ENCODE measurements at places on chromosomes 1 and 21.

GRCh38 chr1:176765608-176766007 is 302.6 kb downstream of the PAPPA2 start:
- DNase-seq: no peak

- no peak for DNase-seq
These were observed 20.5 kb downstream of the PLA2G4A start for GRCh38 chr1:186849271-186849671.

- no peak for DNase-seq
These were observed 165.6 kb downstream of the DSCAM start for GRCh38 chr21:40681164-40681859.

- DNase-seq: no peak
These were observed 537.6 kb downstream of the MATN1 start for GRCh38 chr1:30185809-30186208.

- no peak for DNase-seq
These were observed 8.0 kb downstream of the C1orf50 start for GRCh38 chr1:42774928-42775526.

DNA sequence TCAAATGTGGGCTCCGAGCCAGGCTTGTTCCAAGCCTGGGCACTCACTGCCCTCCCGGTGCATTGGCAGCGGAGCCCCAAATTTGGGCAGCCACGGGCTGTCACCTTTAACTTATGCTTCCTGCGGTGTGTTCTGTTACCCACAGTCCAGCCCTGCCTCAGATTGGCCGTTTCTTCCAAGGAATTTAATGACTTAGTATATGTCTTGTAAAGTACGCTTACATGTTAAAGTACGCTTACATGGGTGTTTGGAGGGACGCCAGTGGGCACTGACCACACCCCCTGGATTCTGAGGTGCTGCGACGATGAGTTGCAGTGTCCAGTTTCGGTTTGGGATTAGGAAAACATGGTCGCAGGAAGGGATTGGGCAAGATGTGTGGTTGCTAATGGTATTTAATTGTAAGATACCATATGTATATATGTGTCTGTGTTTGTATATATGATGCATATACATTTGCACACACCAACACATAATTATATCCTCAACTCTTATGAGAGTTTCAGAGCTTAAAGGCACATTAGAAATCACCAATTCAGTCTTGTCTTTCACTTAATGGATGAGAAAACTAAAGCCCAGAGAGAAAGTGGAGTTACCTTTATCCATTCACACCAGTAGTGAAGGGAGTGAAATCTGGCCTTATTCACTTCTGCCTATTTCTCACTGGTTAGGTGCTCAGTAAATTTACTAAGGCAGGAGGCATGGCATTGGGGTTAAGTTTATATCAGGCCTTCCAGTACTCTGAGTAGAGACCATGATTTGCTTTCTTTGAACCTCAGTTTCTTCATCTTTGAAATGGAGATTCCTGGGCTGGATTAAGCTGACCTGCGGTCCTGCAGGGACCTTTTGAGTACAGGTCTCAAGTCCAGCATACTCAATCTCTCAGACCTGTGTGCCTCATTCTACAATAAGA is 1.0 kb downstream of the SMYD2 start:
- peak; percentile 47 for DNase-seq

- DNase-seq: peak; percentile 22
These were observed 24.8 kb downstream of the LEMD1 start for GRCh38 chr1:205396967-205397616.

- DNase-seq: no peak
These were observed 164.3 kb downstream of the SETD4 start for GRCh38 chr21:35896060-35896459.

GRCh38 chr1:154460695-154461260 is 41.2 kb upstream of the TDRD10 start:
- DNase-seq: no peak

DNA sequence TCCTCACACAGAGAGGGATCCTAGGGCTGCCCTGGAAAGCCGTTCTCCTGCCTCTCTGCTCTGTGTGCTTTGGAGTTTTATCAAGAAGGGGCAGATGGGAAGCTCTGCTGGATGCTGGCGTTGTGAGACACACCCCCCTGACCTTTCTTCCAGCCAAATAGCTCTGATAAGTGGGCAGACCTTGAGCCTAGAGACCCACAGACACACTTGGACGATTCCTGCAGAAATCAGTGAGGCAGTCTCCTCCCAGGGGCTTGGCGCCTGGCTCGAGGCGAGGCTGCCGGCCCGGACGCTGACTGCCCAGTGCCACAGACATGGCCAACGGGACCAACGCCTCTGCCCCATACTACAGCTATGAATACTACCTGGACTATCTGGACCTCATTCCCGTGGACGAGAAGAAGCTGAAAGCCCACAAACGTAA is at the start of gene MRAP:
MRAP (plus strand) TSS at position 198 of the 424 bp plus-strand sequence; CDS start at position 315, 117 bp downstream.
- DNase-seq: no peak

DNA sequence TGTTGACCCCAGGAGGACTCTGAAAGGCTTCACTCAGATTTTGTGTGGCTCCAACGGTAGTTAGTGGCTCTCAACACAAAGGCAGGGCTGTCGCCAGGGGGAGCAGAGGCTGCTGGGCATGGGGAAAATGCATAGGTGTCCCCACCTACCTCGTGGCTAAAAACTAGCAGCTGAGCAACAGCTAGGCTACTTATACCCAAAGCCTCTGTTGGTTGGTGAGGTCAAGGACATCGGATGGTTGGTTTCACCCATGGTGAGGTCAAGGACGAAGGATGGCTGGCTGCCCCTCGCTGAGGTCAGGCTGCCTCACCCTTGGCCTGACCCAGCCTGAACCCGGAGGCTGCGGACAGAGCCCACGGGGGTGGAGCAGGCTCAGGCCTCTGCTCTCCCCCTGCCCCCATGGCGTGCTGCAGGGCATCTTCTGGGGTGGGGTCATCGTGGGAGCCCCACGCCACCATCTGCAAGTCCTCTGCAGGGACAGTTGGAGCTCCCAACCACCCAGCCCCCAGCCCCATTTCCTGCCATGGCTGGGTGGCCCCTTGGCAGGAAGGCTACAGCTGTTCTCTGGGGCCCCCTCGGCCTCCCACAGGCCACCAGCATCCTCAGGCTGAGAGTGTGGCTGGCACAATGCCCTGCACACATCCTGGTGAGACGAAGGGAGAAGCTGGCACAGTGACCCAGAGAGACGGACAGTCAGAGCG is 8.5 kb upstream of the GNB1 start:
- no peak for DNase-seq

GRCh38 chr1:31795801-31796621 is 19.8 kb downstream of the SPOCD1 start:
- peak; percentile 64 for DNase-seq

DNA sequence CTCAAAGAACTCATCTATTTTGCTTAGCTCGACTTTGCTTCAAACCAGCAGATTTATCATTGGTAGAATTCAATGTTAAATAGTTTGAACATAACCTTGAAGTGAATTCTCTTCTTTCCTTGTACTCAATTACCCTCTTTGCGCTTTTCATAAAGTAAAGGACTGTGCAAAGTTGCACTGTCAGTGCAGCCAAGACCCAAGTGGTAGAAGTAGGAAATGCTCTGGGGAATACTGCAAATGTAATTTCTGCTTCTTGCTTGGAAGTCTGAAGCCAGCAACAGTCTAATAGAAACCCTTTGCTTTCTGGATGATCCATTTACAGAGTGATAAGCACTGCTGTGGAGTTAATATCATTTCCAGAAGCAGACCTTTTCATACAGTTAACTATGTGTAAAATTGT is 936.7 kb upstream of the TMPRSS15 start:
- no peak for DNase-seq

DNA sequence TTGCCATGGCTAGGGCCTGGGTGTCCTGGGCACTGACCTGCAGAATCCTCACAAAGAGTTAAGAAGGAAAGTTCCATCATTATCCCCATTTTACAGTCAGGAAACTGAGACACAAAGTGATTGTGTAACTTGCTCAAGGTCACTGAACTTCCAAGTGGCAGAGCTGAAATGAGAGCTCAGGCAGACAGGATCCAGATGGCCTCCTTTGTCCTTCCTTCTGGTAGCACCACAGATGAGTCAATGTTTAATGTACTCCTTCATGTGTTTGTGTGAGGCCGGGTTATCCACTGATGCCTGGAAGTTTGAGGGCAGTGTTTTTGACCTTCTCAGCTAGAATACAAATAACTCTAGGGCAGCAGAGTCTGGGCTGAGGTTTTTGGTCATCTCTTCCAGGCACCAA is 207.0 kb downstream of the TNR start:
- no peak for DNase-seq

DNA sequence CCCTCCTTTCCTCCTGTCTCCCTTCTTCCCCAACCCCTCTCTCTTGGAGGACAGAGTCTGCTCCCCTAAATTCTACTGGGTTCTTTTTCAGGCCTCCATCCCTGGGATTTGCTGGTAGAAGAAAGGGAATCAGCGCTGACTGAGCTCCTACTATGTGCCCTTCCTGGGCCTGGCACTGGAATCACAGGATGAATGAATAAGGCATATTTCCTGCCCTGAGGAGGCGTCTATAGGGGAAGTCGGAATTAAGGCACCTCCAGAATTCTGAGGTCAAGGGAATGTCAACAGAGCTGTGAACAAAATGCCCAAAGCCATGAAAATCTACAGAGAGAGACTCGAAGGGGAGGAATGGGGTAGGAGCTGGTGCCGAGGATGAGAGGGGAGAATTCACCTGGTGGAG is 17.4 kb upstream of the BTG2 start:
- no peak for DNase-seq

DNA sequence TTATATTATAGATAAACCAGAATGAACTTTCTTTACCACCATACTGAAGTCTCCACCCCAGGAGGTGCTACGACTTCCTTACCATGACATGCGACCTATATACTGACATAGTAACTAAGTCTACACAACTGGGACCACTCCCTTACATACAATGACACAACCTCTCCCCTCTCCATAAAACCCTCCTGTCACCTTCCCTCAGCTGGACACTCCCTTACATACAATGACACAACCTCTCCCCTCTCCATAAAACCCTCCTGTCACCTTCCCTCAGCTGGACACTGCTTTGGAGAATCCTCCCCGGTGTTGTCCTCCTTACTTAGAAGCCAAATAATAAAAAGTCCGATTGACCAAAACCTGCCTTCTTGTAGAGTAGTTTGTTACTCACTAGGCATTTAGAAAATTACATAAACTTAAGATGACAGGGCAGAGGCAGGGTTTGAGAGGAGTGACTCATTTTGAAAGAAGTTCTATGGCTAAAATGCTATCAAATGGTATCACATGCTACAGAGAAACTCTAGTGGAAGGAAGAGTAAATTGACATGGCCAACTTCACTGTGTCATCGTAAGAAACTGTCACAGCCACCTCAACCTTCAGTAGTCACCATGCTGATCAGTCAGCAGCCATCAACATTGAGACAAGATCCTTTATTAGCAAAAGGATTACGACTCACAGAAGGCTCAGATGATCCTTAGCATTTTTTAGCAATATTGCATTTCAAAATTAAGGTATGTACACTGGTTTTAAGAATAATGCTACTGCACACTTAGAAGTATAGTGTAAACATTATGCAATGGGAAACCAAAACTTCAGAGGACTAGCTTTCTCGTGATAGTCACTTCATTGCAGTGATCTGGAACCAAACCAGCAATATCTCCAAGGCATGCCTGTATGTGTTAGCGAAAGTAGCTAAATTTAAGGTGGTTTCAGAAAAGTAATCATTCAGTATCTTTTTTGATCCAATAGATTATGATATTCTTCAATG is 56.4 kb downstream of the AHCTF1 start:
- DNase-seq: peak; percentile 7

DNA sequence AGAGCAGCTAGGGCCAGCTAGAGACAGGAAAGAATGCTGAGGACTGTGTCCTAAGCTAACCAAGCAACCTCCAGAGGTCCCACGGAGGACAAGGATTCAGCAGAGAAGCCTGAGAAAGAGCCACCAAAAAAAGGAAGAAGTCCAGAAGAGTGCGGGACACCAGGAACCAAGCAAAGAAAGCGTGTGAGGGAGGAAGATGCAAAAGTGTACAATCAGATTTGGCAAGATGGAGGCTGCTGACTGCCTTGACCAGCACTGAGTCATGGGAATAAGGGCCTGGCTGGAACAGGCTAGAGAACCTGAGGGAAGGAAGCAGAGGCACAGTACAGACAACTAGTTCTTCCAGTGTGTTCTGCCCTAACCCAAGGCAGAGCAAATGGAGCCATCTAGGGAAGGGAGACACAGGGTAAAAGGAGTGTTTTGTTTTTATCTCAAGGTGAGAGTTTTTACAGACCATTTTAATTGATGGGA is 18.5 kb downstream of the TP53BP2 start:
- DNase-seq: peak; percentile 56

- no peak for DNase-seq
These were observed 28.2 kb downstream of the TFB2M start for GRCh38 chr1:246537887-246538286.

GRCh38 chr1:51627672-51628071 is 10.8 kb downstream of the OSBPL9 start:
- DNase-seq: peak; percentile 49

GRCh38 chr1:181192316-181192715 is 103.8 kb downstream of the IER5 start:
- DNase-seq: no peak

DNA sequence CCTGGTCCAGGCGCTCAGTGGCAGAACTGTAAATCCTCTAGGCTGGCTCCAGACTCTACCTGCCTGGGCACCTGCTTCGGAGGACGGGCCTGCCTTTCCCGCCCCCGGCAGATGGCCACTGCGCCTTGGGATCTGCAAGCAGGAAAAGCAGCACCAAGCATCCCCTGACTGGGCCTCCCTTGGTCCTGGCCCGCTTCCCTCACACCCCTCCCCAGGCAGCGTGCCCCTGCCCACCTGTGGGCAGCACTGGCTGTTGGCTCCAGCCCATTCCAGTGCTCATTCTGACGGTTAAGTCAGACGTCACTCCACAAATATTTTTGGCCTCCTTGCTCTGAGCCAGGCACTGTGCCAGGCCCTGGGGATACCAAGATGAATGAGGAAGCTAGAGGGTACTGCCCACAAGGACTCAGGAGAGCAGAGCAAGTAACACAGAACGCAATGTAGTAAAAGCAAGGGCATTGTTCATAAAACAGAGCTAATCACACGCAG is 22.0 kb upstream of the BLACAT1 start:
- no peak for DNase-seq

GRCh38 chr1:161973924-161974845 is 49.5 kb downstream of the OLFML2B start:
- peak; percentile 84 for DNase-seq

DNA sequence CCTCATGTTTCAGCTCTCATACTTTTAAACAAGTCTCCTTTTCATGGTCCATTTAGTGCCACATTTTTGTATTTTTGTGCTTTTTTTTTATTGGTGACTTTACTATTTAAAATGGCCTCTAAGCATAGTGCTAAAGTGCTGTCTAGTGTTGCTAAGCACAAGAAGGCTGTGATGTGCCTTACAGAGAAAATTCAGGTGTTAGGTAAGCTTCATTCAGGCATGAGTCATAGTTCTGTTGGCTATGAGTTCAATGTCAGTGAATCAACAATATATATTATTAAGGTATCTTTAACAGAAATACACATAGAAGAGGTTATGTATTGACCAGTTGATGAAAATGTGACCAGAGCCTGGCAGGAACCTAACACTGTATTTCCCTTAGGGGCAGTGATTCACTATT is 12.8 kb upstream of the FUBP1 start:
- DNase-seq: no peak

- DNase-seq: peak; percentile 6
These were observed 2.5 kb upstream of the ERO1B start for GRCh38 chr1:236284291-236284721.

- no peak for DNase-seq
These were observed 21.1 kb upstream of the AJAP1 start for GRCh38 chr1:4633346-4633745.

GRCh38 chr1:12251442-12251841 is 21.6 kb downstream of the VPS13D start:
- DNase-seq: no peak

Data from erythroblast (primary cell).